Activated T-cell treated with anti-CD3 and anti-CD28 coated beads, Interleukin-2, amount 50 U/mL, for 72 hours (primary cell): ENCODE measurements at places on chromosomes 7 and 10.

DNA sequence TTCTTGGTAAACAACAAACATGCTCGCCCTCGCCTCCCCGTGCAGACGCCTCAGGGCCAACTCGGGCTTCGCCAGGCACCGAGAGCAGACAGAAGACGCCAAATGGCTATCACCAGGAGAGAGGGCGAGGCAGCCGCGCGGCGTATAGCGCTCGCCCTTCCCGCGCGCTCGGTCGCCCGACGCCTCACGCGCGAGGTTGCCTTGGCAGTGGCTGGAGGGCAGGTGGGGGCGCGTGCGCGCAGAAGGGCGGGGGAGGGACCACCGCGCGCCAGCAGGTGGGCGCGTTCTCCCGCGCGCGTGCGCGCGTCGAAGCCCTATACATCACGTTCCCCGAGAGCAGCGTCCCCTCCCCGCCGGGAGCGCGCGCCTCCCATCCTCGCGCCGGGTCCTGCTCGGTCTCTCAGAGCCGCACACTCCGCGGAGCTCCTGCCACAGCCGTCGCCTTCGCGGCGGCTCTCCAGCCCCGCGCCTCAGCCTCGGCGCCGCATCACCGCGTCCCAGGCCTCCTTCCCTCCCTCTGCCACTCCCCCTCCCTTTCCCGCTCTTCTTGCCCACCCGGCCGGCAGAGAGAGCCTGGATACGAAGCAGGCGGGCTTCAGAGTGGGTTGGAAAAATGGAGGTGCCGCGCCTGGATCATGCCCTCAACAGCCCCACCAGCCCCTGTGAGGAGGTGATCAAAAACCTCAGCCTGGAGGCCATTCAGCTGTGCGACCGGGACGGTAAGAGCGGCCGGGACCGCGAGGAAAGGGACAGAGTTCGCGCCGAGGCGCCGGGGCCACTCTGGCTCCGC, at the start of gene PHYHIPL:
PHYHIPL (plus strand) TSS at position 403 of the 790 bp plus-strand sequence; CDS start at position 614, 211 bp downstream.
- no peak for DNase-seq
- no peak within 1 kb of the TSS for H3K27ac ChIP-seq
- peak within 1 kb of the TSS; percentile 43 for H3K4me3 ChIP-seq
- H3K36me3 ChIP-seq = peaks cover 4% of the 10 kb centered on the region
- H3K27me3 ChIP-seq = peaks cover 15% of the 10 kb centered on the region

DNA sequence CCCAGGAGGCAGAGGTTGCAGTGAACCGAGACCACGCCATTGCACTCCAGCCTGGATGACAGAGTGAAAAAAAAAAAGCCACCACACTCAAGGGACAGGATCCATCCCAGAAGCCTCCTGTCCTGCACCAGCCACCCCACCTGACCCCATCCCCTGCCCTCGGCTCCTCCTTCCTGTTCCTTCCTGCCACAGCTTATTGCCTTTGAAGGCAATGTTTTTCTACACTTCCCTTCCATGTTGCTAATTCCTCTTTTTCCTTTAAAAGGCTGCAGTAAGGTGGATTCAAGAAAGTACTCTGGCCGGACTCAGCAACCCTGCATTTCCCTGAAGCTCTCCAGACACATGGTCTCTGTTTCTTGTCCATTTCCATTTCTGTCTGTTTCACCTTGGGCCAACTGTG, 80.9 kb downstream of the FAM171A1 start:
- H3K27ac ChIP-seq = no peak overlapping the region
- H3K4me3 ChIP-seq = no peak overlapping the region
- H3K36me3 ChIP-seq = no peaks in the 10 kb centered on the region

DNA sequence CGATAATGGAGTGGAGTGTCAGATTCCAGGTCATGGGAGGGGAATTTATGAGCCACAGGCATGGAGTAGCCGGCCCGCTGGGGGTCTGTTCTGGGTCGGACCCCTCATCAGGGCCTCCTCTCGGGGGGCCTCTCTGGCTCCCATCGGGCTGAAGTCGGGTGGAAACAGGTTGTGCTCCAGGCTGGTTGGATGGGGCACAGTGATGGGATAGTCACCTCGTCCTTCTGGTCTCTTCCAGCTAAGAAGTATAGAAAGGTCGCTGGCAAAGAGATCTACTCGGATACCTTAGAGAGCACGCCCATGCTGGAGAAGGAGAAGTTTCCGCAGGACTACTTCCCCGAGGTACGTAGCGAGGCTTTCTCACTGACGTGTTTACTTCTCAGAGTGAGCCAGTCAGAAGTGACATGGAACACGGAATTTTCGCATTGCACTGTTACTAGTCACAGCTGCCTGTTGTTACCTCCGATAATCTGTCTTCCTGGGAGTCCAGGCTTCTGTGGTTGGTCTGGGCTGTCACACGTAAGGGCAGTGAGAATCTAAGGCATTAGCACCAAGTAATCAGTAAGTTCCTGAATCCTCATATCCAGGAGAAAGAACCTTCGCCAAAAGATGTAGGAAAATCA, 88.3 kb downstream of the NKX6-2 start:
- DNase-seq = no peak
- H3K27ac ChIP-seq = no peak overlapping the region
- peaks cover 3% of the 10 kb centered on the region for H3K36me3 ChIP-seq
- H3K4me3 ChIP-seq = no peak overlapping the region
- H3K27me3 ChIP-seq = no peaks in the 10 kb centered on the region
- H3K4me1 ChIP-seq = peaks cover 7% of the 10 kb centered on the region

DNA sequence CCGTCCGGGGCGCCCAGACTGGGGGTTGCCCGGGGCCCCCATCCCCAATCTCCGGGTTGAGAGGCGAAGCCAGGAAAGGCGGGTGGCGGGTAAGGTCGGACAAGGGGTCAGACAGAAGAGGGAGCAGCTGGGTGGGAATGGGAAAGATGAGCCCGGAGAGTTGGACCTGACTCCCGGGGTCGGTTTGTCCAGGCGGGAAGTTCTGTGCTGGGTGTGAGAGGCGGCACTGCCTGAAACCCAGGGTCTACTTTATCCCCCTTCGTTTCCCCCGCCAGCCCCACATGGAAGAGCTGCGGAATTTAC, 675 bp downstream of the SLC4A2 start:
- DNase-seq = no peak
- H3K36me3 ChIP-seq = no peaks in the 10 kb centered on the region
- no peak overlapping the region for H3K27ac ChIP-seq
- no peaks in the 10 kb centered on the region for H3K27me3 ChIP-seq
- H3K4me3 ChIP-seq = peak overlapping the region; percentile 98
- H3K4me1 ChIP-seq = peaks cover 41% of the 10 kb centered on the region

- H3K27me3 ChIP-seq = no peaks in the 10 kb centered on the region
- no peak overlapping the region for H3K4me3 ChIP-seq
- no peaks in the 10 kb centered on the region for H3K4me1 ChIP-seq
- no peak overlapping the region for H3K27ac ChIP-seq
Observed at GRCh38 chr7:127437241-127437640, 44.7 kb upstream of the ZNF800 start.

- no peak overlapping the region for H3K27ac ChIP-seq
- DNase-seq = no peak
- no peak overlapping the region for H3K4me3 ChIP-seq
Observed at GRCh38 chr7:128811631-128812430, 18.4 kb upstream of the FLNC start.

DNA sequence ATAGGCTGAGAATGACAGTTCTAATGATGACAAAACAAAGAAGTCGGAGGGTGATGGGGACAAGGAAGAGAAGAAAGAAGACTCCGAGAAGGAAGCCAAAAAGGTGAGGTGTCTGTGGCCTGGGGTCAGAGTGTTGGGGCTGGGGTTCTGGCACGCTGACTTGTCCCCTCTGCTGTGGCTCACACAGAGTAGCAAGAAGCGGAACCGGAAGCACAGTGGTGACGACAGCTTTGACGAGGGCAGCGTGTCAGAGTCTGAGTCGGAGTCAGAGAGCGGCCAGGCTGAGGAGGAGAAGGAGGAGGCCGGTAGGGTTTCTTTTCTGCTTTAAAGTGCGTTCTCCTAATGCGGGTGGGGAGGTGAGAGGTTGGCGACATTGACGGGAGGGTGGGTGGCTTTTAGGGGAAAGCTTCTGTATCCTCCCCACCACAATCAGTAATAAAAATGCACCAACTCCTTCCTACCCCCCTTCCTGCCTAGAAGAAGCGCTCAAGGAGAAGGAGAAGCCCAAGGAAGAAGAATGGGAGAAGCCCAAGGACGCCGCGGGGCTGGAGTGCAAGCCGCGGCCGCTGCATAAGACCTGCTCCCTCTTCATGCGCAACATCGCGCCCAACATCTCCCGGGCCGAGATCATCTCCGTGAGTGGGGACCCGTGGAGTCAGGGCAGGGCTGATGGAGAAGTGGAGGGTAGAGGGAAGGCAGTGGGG, 4.6 kb downstream of the UFSP1 start:
- H3K4me1 ChIP-seq = peaks cover 44% of the 10 kb centered on the region
- H3K4me3 ChIP-seq = peak overlapping the region; percentile 4
- H3K27me3 ChIP-seq = no peaks in the 10 kb centered on the region
- peak overlapping the region; percentile 5 for H3K27ac ChIP-seq
- H3K36me3 ChIP-seq = peaks cover 17% of the 10 kb centered on the region

DNA sequence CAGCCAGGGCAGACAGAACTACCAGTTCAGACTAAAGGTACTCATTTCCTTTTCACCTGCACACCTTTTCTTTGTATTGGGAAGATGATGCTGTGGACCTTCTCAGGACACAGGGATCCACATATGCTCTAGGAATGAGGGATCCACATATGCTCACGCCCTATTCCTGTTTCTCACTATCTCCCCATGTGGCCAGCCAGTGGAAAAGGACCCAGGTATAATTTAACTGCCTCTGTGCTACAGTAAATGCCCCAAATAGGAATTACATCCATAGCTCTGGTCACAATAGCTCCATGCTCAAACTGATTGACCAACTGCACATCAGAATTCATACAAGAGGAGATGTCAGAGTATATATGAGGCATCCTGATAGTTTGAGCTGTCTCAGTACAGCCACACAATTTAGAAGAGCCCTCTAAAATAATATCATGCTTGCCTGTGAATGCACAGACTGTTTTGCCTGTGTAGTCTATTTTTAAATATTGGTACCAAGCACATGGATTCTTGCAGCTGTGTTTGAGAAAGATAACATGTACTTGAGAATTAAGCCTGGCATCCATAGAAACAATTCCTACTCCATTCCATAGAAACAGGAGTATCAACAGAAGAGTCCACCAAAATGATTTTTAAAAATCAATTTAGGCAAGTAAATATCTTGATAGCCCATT, 43.7 kb downstream of the CTTNBP2 start:
- no peak overlapping the region for H3K4me3 ChIP-seq
- no peaks in the 10 kb centered on the region for H3K27me3 ChIP-seq
- no peaks in the 10 kb centered on the region for H3K36me3 ChIP-seq
- H3K4me1 ChIP-seq = no peaks in the 10 kb centered on the region
- no peak overlapping the region for H3K27ac ChIP-seq

GRCh38 chr10:58543141-58543540, 30.5 kb downstream of the BICC1 start:
- no peak for DNase-seq
- H3K27ac ChIP-seq = no peak overlapping the region
- no peaks in the 10 kb centered on the region for H3K36me3 ChIP-seq
- H3K27me3 ChIP-seq = no peaks in the 10 kb centered on the region

GRCh38 chr10:84478151-84478550, 149.8 kb downstream of the CCSER2 start:
- no peak overlapping the region for H3K27ac ChIP-seq
- peaks cover 5% of the 10 kb centered on the region for H3K36me3 ChIP-seq
- H3K4me3 ChIP-seq = no peak overlapping the region
- H3K4me1 ChIP-seq = peaks cover 5% of the 10 kb centered on the region
- DNase-seq = no peak

GRCh38 chr7:87213811-87214210, 5.7 kb downstream of the TMEM243 start:
- peak overlapping the region; percentile 86 for H3K4me3 ChIP-seq
- peak overlapping the region; percentile 94 for H3K27ac ChIP-seq
- H3K4me1 ChIP-seq = peaks cover 82% of the 10 kb centered on the region
- DNase-seq = no peak
- no peaks in the 10 kb centered on the region for H3K27me3 ChIP-seq

DNA sequence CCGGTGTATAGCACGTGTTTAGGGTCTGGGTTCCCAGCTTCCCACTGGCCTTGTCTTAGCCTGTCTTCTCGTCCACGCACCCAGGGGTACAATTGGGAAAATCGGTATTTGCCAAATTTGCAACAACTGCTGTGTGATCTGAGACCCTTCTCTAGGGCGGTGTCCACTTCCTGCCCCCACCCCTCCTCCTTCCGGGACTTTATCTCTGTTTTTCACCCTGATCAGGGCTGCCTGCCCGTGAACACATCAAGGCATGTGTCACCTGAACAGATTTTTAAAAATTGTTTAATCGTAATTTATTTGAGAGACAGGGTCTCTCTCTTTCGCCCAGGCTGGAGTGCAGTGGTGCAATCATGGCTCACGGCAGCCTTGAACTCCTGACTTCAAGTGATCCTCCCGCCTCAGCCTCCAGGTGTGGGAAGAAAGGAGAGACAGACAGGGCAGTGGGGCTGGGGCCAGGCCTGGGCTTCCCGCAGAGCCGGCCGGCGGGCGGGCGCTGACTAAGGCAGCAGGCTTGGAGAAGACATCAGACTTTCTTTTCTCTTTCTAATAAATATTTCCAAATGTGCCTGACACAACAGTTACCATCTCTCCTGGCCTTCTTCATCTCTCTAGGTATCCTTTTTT, 27.5 kb downstream of the ELFN1 start:
- no peak overlapping the region for H3K27ac ChIP-seq
- DNase-seq = no peak
- H3K4me3 ChIP-seq = no peak overlapping the region
- H3K4me1 ChIP-seq = no peaks in the 10 kb centered on the region
- no peaks in the 10 kb centered on the region for H3K36me3 ChIP-seq

DNA sequence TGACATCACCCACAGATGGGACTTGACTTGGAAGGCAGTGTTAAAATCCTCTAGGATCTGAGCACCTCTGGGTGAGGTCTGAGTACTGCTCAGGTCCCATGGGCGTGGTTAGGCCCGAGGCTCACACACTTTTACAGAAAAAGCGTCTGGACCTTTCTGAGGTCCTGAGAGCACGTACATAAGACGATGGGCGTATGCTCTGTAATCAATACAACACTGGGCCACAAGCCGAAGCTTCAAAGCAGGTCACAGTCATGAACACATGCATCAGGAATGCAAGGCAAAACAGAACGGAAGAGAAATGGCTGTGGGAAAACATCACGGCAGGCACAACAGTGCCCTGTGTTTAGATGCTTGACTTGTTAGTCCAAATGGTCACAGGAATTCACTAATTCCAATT, 112.2 kb downstream of the LARP4B start:
- no peak overlapping the region for H3K27ac ChIP-seq
- no peaks in the 10 kb centered on the region for H3K27me3 ChIP-seq
- H3K36me3 ChIP-seq = peaks cover 13% of the 10 kb centered on the region
- DNase-seq = no peak
- no peak overlapping the region for H3K4me3 ChIP-seq
- peaks cover 14% of the 10 kb centered on the region for H3K4me1 ChIP-seq

- H3K4me1 ChIP-seq = peaks cover 12% of the 10 kb centered on the region
- no peak for DNase-seq
- peaks cover 8% of the 10 kb centered on the region for H3K36me3 ChIP-seq
- H3K4me3 ChIP-seq = no peak overlapping the region
Observed at GRCh38 chr7:141685285-141686023, 16.5 kb downstream of the DENND11 start.

DNA sequence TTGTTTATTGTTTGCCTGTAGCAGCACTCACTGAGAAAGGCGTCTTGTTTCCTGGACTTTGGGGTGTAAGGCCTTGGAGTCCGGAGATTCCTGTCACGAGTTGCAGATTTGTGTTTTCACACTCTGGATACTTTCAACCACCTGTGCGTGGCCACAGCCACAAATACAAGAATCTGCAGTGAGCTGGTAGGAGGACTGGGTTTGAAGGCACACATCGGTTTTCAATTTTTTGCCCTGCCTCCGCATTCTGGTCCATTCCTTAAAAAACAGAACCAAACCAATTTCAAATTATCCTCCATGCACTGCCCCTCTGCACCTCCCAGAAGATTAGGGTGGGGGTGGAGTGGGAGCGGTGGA, 619 bp downstream of the EXOC4 start:
- H3K4me3 ChIP-seq = peak overlapping the region; percentile 97
- peaks cover 48% of the 10 kb centered on the region for H3K4me1 ChIP-seq
- DNase-seq = no peak
